ENCODE measurements at places on chromosomes 4 and X. TPM values are rescaled to one million over a fixed set of nuclear protein-coding genes. Genes with fewer than 3 reads are reported as not detected.

Gene UVSSA
- total RNA-seq: 14.8 TPM

Gene MAMLD1
- 5.3 TPM for total RNA-seq

Gene DKK2
- 3.9 TPM for total RNA-seq

Gene YIPF7
- total RNA-seq: 1.3 TPM

Gene TREX2
- total RNA-seq: 1.3 TPM

Gene COX7B2
- total RNA-seq: not detected

Gene SSX1
- not detected for total RNA-seq

Gene MAPK10
- total RNA-seq: 411 TPM

Gene ANKRD50
- total RNA-seq: 84.3 TPM

Gene ETNPPL
- 0.54 TPM for total RNA-seq

Gene MSX1
- total RNA-seq: 6.7 TPM

Gene KLKB1
- 0.45 TPM for total RNA-seq

Gene IL21
- total RNA-seq: not detected

Gene SRPX
- 5.2 TPM for total RNA-seq

Gene ARAP2
- 45.3 TPM for total RNA-seq

Gene TRIM75
- total RNA-seq: not detected

Gene STPG2
- 3.6 TPM for total RNA-seq

Gene ADH4
- total RNA-seq: not detected

Gene TRIM61
- 2.2 TPM for total RNA-seq

Gene CLDN2
- not detected for total RNA-seq

Gene IL13RA1
- total RNA-seq: 6.7 TPM

Gene STBD1
- total RNA-seq: 1.5 TPM

Gene ITM2A
- total RNA-seq: 55.5 TPM

Gene EXOC1L
- total RNA-seq: not detected

Gene RHOH
- 0.18 TPM for total RNA-seq

Gene BEND2
- total RNA-seq: not detected

Measured in cerebellum (tissue), 4 donors.